Aorta (tissue), 5 donors: ENCODE measurements at places on chromosomes 7 and 10. TPM values are rescaled to one million over a fixed set of nuclear protein-coding genes. Genes with fewer than 3 reads are reported as not detected.
A peak's percentile ranks its signal among the peaks of the same experiment; 100 is the strongest.

- no peak for DNase-seq
Observed at GRCh38 chr7:115885550-115885949, 145.0 kb downstream of the TFEC start.

DNA sequence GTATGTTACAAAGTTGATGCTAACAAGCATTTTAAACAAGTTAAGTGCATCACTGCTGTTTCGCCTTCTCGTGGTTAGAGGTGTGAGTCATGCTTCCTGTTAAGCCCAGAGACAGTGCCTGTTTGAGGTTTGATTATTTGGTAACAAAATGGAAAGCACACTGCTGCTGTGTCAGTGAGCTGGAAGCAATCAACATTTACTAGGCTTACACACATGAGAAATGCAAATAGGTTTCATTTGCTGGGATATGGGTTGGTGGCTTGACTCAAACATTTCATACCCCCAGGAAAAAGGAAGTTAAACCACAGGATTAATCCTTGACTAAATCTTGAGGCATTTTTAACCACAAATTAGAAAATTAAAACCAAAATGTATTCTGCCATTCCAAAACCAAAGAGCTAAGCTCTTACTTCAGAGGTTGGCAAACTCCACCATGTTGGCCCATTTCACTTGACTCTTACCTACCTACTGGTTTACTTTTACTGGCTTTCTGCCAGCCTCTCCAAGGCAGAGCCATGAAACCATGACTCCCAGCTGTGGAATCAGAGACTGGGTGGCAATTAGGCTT is 139.2 kb downstream of the ETV1 start:
- no peak for DNase-seq

The PNLIP gene
- 2.3 TPM for total RNA-seq

The MTPN gene
- total RNA-seq: 92.6 TPM

The FGL2 gene
- 208 TPM for total RNA-seq

DNA sequence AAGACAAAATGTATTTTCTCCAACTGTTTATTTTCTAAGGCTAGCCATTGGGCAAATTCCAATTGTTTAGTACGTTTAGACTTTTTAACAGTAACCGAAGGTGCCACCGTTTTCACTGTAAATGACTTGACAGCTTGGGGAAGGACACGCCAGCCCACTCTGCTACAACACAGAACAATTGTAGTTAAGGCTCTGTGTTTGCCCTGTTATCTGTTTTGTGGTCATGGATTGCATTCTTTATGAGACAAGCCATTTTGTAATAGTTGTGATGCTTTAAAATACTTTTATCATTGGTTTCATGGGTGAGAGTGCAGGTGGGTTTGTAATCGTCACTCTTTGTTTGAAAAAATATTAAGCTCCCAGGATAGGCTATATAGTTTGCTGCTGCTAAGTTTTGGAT is 6.6 kb upstream of the PITRM1 start:
- DNase-seq: no peak

GRCh38 chr10:74652664-74653063 is 173.7 kb upstream of the KAT6B start:
- DNase-seq: no peak

- no peak for DNase-seq
Observed at GRCh38 chr7:2405601-2406345, 2.4 kb downstream of the CHST12 start.

GRCh38 chr10:48604991-48605508 is at the start of gene ARHGAP22:
Gene ARHGAP22 (minus strand): TSS chr10:48605073. CDS start chr10:48604796, 277 bp downstream.
- DNase-seq: peak; percentile 72

DNA sequence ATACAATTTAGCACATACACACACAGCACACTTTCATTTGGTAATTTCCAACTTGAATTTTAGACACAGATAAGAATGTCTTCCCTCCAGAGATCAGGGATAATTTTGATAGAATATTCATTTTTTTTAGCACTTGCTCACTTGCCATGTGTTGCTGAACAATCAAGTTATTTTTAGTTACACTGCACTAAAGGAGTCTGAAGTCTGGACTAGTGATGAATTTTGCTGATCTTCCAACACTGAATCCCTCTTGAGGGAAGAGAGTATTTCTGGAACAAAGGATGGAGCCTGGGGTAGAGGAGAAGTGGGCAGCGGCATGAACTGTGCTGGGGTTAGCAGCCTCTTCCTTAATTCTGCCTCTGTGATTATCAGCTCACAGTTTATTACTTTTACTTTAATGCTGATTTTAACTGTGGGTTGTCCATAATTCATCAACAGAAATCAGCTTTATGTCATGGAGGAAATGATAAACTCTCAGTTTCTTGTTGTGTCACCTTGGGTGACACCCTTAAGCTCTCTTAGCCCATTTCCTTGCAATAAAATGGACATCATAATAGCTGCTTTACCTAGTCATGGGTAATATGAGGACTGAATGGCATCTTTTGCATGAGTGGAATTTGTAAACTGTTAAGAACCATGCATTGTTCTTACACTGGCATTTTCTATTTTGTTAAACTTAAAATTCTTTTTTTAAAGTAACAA is 32.1 kb downstream of the SGPL1 start:
- no peak for DNase-seq

GRCh38 chr7:47573758-47574481 is 8.0 kb downstream of the TNS3 start:
- DNase-seq: no peak
